ENCODE measurements at places on chromosomes 6 and 20.

- no peak for DNase-seq
Observed at GRCh38 chr20:10075606-10076005, 40.8 kb downstream of the ANKEF1 start.

- peak; percentile 27 for DNase-seq
Observed at GRCh38 chr6:109347779-109348178, 34.5 kb downstream of the CD164 start.

DNA sequence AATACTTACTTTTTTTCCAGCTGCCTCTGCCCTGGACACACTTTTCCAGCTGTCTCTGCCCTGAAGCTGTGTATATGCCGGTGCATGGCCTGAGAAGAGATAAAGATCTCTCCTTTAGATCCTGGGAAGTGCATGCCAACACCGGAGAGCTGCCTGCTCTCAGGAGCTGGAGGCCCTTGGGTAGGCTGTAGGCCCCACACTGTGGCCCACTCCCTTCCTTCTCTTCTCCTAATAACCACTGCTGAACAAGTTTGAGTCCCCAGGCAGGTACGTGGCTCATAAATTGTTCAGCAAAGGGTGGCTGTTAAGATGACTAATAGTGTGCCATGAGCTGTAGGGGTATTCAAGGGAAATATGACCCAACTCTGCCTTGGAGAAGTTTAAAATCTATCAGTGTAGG is 102.5 kb downstream of the CD24 start:
- DNase-seq = peak; percentile 50

DNA sequence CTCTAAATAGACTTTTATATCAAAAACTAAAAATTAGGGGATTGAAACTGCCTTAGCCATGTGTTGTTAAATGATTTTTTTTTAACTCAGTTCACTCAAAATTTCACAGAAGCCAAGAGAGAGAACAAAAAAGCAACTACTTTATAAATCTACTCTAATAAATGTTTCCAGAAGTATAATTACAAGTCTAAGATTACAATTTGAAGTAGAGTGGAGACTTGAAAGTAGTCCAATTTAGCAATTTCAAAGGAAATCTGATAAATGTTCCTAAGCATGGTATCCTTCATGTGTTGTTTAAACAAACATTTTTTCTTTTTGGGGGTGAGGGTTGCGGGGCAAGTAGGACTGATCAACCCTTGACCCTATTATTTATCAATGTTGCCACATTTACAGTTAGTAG is 72.6 kb downstream of the PHIP start:
- no peak for DNase-seq

GRCh38 chr6:139152892-139153271 is 18.0 kb downstream of the HECA start:
- no peak for DNase-seq

GRCh38 chr20:32387252-32387651 is 29.1 kb downstream of the ASXL1 start:
- no peak for DNase-seq

- no peak for DNase-seq
Observed at GRCh38 chr20:7665376-7665775, 274.9 kb downstream of the HAO1 start.

GRCh38 chr6:89146718-89147700 is 1.2 kb downstream of the PM20D2 start:
- peak; percentile 62 for DNase-seq

- peak; percentile 72 for DNase-seq
Observed at GRCh38 chr6:163943607-163944385, 529.3 kb downstream of the QKI start.

DNA sequence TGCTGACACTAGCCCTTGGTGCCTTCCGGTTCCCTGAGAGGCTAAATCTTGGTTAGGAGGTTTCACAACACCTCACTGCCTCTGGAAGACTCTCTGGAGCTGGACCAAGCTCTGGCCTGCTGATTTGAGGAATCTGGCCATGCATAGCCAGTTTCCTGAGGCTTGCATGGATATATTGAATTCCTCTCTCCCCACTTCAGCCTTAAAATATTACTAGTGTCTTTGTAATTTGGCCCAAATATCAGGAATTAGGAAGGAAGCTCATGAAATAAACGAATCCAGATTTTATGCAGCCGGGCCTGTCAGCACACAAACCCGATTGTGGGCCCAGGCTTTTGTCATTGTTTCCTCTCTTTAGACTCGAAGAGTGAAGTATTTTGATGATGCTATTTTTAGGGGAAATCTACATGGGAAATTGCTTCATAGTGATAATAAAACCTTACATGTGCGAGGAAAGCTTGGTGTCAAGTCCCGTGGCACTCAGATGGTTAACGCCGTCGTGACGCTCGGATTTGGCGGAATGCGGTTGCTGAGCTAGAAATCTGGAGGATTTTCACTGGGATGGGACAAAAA is 144.4 kb downstream of the PHACTR3 start:
- DNase-seq = no peak

DNA sequence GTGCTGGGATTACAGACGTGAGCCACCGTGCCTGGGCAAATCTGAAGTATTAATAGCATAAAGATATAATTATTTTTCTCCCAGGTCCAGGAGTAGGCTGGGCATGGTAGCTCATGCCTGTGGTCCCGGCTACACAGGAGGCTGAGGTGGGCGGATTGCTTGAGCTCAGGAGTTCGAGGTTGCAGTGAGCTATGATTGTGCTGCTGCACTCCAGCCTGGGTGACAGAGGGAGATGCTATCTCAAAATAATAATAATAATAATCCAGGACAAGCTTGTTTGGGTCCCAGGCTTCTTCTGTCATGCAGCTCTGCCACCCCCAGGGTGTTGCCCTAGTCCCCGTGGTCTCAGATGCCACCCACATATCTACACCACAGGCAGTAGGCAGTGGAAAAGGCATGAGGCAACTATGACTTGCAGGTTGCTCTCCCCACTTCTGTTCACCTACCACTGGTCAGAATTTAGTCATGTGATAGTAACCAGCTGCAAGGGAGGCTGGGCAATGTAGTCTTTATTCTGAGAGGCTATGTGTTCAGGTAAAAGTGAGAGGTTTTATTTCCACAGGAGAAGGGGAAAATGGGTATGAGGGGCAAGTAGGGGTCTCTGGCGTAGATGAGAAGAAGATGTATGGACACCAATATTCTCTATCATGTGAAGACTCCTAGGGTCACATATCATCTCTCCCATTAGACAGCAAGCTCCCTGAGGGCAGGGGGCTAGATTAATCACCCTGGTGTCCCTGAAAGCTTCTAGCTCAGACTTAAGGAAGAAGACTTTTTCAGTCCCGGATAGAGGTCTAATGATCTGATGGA is 25.7 kb downstream of the TCF15 start:
- no peak for DNase-seq

DNA sequence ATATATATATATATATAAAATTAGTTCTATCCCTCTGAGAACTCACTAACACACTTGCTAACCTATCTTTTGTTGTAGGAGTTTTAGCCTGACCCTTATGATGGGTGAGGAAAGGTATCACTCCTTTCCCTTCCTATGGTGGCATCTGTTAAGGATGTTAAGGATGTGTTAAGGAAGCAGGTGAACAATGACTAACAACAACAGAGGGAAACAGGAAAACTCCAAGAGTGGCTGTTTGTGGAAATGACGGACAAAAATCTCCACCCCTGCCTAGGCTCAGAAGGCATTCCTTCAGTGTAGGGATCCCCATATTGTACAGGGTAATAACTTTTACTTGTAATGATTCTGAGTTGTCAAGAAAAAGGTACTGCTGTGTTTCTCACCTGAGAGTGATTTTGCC is 8.8 kb upstream of the TPD52L1 start:
- DNase-seq = no peak

- DNase-seq = no peak
Observed at GRCh38 chr20:38497246-38497935, 24.7 kb downstream of the RALGAPB start.

DNA sequence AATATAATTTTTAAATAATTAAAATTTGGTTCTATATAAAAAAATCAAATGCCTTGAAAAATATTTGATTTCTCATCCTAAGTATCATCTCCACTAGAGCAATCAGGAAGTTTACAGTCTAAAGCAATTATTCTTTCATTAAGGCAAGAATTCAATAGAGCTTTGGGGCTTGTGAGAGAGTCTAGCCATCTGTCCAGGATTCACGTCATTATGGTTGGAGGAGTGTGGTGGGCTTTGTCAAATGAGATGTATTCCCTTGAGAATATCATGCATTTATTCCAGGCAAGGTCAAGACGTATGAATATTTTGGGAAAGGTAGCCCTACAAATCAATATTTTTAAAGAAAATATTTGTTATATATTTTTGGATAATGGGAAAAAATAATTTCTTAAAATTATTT is 132.4 kb downstream of the ELOVL4 start:
- DNase-seq = no peak

DNA sequence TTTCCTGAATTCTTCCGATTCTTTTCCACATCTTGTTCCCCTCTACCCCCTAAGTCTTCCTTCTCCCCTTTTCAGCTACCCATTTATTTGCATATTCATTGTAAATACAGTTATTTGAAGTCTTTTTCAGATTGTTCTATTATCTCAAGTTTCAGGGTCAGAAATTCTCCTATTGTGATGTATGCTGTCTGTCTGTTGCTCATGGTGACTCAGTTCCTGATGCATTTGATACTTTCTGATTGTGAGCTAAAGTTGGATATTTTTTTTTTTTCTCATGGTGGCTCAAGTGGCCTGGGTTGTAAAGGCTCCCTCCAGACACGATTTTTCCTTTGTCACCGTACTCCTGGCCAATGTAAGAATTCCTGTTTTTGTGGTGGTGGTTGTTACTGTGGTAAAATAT is 4.9 kb upstream of the PI16 start:
- DNase-seq = no peak

DNA sequence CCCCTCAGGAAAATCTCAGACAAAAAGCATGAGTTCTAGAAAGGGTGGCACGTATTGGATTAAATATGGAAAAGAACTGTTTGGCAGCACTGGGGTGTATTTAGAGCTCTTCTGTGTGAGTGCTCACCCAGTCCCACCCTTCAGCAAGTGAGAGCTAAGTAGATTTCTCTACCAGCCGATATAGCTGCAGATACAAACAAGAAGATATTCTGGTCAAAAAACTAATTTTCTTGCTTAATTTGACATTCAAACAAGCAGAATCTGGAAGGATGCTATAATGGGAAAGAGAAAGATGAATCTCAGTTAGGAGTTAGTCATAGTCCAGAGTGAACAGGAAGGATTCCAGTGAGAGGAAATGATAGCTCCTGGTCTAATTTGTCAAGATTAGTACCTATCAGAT is 232.1 kb downstream of the TMEM242 start:
- no peak for DNase-seq

- DNase-seq = no peak
Observed at GRCh38 chr6:75815756-75816155, 66.7 kb downstream of the MYO6 start.

DNA sequence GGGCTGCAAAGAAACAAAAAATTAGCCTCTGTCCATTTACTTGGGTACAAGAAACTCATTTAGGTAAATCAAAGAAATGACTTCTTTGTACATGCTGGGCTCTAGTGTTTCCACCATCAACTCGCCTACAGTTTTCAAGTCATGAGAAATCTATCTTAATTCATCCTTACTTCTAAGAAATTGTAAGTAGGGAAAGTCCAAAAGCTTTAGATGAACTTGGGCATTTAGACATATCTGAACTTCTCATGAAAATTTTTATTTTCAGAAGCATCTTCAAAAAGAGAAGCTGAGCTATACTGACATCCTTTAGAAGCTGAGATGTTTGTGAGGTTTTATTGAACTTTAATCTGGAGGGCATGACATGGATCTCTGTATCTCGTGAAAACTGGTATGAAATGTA is 117.3 kb downstream of the MYB start:
- DNase-seq = no peak

DNA sequence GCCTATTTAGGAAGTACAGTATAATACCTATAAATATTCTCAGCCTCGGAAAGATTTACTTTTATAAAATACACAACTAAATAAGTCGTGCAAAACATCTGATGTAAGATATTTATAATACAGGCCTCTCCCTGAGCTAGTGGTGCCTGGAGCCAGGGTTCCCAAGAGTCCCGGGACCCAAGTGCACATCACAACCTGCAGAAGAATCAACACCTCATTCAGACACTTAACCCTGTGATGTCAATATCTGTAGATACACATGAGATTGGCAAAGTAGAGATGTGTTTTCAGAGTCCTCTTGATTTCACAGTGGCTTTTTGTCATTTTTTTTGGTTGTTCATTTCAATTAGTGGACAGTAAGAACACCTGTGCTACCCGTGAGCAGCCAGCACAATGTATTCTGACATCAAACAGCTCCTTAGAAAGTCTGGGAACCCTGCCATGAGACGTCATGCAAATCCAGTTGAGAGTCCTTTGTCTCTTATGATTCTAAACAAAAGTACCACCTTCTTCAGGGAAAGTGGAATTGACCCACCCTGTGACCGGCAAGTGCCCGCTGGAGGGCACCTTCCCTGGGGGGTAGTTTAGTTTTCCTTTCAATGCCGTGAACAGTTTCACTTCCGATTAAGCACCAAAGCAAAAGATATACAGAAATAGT is 101.6 kb downstream of the DACT2 start:
- DNase-seq = no peak

- DNase-seq = peak; percentile 90
Observed at GRCh38 chr6:28742668-28743270, 181.0 kb downstream of the TRIM27 start.

GRCh38 chr6:36873612-36874442 is 776 bp downstream of the PPIL1 start:
- no peak for DNase-seq

- no peak for DNase-seq
Observed at GRCh38 chr6:158770533-158771330, 48.4 kb downstream of the EZR start.

- DNase-seq = no peak
Observed at GRCh38 chr6:25002326-25003091, 66.7 kb upstream of the RIPOR2 start.

- no peak for DNase-seq
Observed at GRCh38 chr6:71245265-71246049, 43.2 kb upstream of the OGFRL1 start.

- DNase-seq = no peak
Observed at GRCh38 chr6:42100029-42100901, 42.2 kb downstream of the C6orf132 start.

DNA sequence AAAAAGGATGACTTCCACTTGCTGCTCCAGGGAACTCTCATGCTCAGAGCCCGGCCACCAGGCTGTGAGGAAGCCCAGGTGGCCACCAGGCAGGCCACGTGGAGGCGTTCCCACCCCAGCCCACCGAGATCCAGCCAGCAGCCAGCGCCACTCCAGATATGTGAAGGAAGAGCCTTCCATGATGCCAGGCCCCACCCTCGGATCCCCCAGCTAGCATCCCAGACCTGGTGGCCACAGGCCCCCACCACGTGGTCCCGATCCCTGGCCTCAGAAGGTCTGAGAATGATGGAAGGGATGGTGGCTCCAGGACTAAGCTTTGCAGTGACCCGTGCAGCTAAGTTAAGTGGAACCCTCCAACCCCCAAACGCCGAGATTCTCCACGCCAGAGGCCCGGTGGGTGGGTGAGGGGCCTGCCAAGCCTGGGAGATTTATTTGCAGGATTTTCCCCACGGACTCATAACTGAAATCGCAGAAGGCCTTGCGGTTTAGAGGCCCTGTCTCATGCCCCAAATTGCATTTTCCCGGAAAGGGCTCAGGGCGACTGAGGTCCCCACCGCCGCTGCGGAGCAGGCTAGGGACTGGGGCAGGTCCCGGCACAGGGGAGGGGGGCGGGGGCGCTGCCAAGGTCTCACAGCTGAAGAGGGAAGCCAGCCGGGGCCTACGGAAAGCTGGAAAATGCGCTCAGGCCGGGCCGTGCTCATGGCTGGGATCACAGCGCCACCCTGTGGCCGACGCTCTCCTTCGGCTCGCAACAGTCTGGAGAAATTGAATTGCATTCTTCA is 31.1 kb upstream of the CST7 start:
- peak; percentile 89 for DNase-seq

Data from ELF-1 (cell line).